WTC11 (cell line): ENCODE measurements at places on chromosomes 12 and 14. TPM values are rescaled to one million over a fixed set of nuclear protein-coding genes. Genes with fewer than 3 reads are reported as not detected.
A peak's percentile ranks its signal among the peaks of the same experiment; 100 is the strongest.

GRCh38 chr12:111842556-111843396 lies 748 bp downstream of the MAPKAPK5 start:
- H3K27me3 ChIP-seq: no peaks in the 10 kb centered on the region
- H3K27ac ChIP-seq: peak overlapping the region; percentile 96
- peaks cover 34% of the 10 kb centered on the region for H3K36me3 ChIP-seq
- H3K4me3 ChIP-seq: peak overlapping the region; percentile 94
- peak; percentile 18 for DNase-seq

GRCh38 chr14:50928002-50928635 lies 16.2 kb downstream of the PYGL start:
- DNase-seq: no peak
- H3K36me3 ChIP-seq: peaks cover 49% of the 10 kb centered on the region
- H3K27me3 ChIP-seq: no peaks in the 10 kb centered on the region
- peaks cover 8% of the 10 kb centered on the region for H3K4me1 ChIP-seq
- H3K27ac ChIP-seq: no peak overlapping the region; the same call in 1 of the 2 replicates
- H3K4me3 ChIP-seq: no peak overlapping the region

DNA sequence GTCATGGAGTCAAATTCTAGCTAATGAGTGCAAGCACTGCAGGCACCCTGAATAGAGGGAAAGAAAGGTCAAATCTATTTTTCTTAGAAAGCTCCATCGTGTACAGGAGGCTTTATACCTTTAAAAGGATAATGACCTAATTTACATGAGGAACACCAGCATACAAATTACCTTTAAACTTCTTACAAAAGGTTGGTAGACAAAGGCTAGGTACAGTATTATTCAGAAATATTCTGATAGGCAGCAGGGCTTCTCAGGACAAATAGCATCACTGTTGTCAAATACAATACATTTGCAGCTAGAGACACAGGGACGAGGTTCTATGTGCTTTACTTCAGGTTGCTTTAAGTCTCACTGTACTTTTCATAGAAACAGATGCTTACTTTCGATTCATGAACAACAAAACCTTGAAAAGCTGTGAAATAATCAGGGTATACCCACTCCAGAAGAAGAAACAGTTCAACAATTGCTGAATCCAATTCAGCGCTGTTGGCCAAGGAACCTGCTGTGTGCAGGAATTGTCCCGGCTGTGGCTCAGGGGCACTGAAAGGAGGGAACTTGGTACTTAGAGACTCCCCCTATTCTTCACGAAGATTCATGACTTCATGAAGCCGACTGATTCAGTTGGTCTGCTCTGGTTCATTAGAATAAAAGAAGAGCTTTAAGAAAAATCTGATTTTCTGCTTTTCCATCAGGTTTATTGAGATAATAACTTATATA lies 252.9 kb downstream of the PRKD1 start:
- no peaks in the 10 kb centered on the region for H3K36me3 ChIP-seq
- no peak overlapping the region for H3K4me3 ChIP-seq
- no peak overlapping the region for H3K27ac ChIP-seq
- no peaks in the 10 kb centered on the region for H3K27me3 ChIP-seq

- H3K4me3 ChIP-seq: no peak overlapping the region
- no peaks in the 10 kb centered on the region for H3K36me3 ChIP-seq
- H3K27ac ChIP-seq: no peak overlapping the region
- H3K27me3 ChIP-seq: no peaks in the 10 kb centered on the region
- no peaks in the 10 kb centered on the region for H3K4me1 ChIP-seq
These were observed 44.0 kb downstream of the PAH start for GRCh38 chr12:102873077-102873476.

DNA sequence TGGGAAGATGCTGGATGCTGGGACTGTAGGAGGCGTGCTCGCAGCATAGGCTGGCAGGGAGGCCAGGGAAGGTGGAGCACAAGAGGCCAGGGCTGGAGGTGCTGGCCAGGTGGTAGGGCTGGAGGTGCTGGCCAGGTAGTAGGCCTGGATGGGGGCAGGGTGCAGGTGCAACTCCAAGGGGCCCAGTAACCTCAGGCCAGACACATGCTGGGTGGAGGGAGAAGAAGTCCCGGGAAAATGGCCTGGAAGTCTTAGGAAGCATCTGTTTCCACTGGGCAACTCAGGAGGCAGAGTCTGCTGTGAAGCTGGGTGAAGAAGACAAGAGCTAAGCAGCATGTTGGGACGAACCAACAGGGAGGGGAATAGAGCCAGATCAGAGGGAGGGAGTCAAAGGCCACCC lies 665.2 kb downstream of the BCL11B start:
- H3K36me3 ChIP-seq: no peaks in the 10 kb centered on the region
- H3K27ac ChIP-seq: no peak overlapping the region
- no peak overlapping the region for H3K4me3 ChIP-seq
- no peak for DNase-seq
- H3K4me1 ChIP-seq: peaks cover 5% of the 10 kb centered on the region
- no peaks in the 10 kb centered on the region; the same call in 1 of the 2 replicates for H3K27me3 ChIP-seq

DNA sequence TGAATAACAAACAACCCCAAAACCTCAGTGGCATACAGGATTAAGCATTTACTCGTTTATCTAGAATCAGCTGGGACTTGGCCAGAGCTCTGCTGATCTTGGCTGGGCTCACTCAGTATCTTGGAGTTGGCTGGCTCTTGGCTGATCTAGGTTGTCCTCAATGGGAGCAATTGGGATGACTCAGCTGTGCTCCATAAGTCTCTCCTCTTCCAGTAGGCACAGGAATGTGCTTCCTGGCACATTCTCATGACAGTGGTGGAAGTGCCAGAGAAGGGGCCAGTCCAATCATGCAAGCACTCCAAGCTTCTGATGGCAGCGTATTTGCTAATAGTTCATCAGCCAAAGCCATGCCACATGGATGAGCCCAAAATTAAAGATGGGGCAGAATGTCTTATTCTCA lies 41.7 kb upstream of the ANO4 start:
- no peak for DNase-seq
- H3K4me1 ChIP-seq: no peaks in the 10 kb centered on the region
- no peak overlapping the region for H3K4me3 ChIP-seq
- H3K36me3 ChIP-seq: no peaks in the 10 kb centered on the region

GRCh38 chr14:63454436-63454835 lies 88.7 kb downstream of the PPP2R5E start:
- no peak overlapping the region for H3K27ac ChIP-seq
- H3K4me3 ChIP-seq: no peak overlapping the region
- no peak for DNase-seq
- H3K27me3 ChIP-seq: no peaks in the 10 kb centered on the region
- peaks cover 5% of the 10 kb centered on the region for H3K36me3 ChIP-seq

GRCh38 chr14:95104911-95105310 lies 52.4 kb downstream of the DICER1 start:
- H3K27ac ChIP-seq: no peak overlapping the region
- H3K36me3 ChIP-seq: peaks cover 55% of the 10 kb centered on the region
- H3K27me3 ChIP-seq: no peaks in the 10 kb centered on the region
- DNase-seq: no peak
- H3K4me3 ChIP-seq: no peak overlapping the region
- no peaks in the 10 kb centered on the region for H3K4me1 ChIP-seq

DNA sequence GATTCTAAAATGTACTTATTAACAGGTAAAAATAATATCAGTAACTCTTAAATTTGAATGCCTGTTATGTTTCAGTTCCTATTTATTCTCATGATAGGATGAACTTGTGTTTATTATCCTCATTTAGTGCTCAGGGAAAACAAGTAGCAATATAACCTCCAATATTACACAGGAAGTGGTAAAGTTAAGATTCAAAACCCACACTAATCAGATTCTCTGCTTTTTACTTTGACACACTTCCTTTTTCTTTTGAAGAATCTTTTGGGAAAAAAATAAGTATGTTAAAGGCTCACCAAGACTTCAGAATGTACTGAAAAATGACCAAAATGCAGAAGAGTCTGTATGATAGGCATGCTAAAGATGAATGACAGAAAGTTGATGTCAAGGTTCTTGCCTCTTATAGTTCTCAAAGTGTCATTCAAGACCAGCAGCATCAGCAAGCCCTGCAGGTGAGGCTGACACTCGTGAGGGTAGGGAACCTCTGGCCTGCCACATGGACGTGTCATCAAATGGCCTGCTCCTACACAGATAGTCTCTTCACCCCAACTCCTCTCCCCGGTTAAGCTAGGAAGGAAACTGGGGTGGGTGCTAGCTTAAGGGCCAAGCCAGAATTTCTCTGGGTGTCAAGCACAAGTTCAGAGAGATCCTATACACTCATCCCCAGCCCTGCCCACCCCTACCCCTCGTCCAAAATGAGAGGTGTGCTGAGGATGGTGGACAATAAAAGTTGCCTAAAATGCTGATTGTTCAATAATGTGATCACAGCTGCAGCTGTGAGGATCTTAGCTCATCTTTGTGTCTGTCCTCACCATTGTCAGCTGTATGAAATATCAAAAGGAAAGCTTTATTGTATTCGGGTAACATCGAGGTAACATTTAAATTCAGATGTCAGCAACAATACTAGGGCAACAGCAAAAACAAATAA lies 6.3 kb downstream of the TBPL2 start:
- H3K27ac ChIP-seq: no peak overlapping the region
- no peaks in the 10 kb centered on the region for H3K36me3 ChIP-seq
- peaks cover 16% of the 10 kb centered on the region for H3K4me1 ChIP-seq
- DNase-seq: no peak
- no peak overlapping the region for H3K4me3 ChIP-seq

DNA sequence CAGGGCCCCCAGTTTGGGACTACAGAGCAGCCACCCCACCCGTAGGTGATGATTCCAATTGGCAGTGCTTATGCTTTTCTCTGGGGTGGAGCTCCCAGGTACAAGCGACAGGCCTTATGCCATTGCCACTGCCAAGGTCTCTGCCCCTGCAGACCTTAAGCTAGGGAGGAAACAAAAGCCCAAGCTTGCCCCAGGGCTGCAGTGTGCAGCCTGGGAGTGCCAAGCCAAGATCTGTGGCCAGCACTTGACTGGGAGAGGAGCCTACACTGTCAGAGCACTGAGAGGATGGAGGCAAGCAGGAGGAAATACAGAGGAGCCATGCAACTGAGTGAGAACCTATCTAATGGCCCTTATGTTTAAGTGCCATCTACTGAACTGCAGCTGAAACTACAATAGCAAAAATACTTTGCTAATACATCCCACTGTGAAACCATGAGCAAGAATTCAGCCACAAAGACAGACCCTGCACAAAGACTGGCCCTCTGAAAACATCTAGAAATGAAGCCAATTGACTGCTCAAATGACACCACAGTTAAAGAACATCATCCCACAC lies 17.7 kb upstream of the ASCL1 start:
- H3K27me3 ChIP-seq: peaks cover 7% of the 10 kb centered on the region
- H3K27ac ChIP-seq: no peak overlapping the region
- peaks cover 9% of the 10 kb centered on the region for H3K36me3 ChIP-seq
- no peak for DNase-seq

GRCh38 chr12:131720241-131720640 lies 9.4 kb downstream of the SFSWAP start:
- no peak overlapping the region for H3K4me3 ChIP-seq
- no peaks in the 10 kb centered on the region for H3K27me3 ChIP-seq
- peaks cover 68% of the 10 kb centered on the region for H3K36me3 ChIP-seq
- H3K27ac ChIP-seq: peak overlapping the region; percentile 96
- no peak for DNase-seq
- peaks cover 55% of the 10 kb centered on the region for H3K4me1 ChIP-seq

DNA sequence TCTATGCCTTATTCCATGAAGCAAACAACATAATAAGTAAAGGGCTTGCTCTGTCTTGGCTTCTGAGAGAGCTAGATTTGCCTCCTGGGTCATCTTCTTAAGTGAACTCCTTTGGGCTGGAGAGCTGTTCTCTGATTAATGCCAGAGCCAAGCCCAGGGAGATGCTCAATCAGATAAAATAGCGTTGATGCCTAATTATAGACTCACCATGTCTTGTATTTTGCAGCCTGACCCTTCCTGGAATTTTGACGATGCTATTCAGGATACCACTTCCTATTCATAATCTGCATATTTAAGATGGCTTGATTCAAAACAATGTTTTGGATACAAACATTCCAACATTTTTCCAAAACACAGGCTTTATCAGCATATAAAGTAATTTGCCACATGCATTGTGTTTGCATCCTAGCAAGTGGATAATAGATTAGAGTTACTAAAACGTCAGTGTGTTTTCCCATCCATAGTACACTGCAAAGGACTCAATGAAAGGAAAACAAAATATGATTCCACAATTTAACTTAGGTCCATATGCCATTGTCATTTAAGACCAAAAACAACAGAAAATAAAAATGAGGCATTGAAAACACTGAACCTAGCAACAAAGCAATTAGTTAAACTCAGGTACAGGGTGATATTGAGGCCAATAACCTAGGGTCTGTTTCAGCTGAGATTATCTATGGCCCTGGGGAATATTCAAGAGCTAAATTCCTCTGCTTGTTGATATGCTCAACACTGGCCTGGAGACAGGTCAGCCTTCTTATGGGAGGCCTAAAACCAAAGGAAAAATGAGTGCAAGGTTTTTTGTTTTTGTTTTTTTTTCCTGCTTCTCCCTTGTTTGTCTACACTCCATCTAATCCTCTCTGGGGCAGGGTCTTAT lies 184.2 kb upstream of the FOXN3 start:
- H3K36me3 ChIP-seq: peaks cover 59% of the 10 kb centered on the region
- no peak for DNase-seq
- no peak overlapping the region for H3K4me3 ChIP-seq
- peak overlapping the region; percentile 82; the same call in 1 of the 2 replicates for H3K27ac ChIP-seq

- H3K4me3 ChIP-seq: no peak overlapping the region
- peaks cover 67% of the 10 kb centered on the region for H3K36me3 ChIP-seq
- no peak for DNase-seq
- H3K27ac ChIP-seq: no peak overlapping the region
- peaks cover 8% of the 10 kb centered on the region for H3K4me1 ChIP-seq
These were observed 116.6 kb upstream of the RTL1 start for GRCh38 chr14:101019990-101020710.

DNA sequence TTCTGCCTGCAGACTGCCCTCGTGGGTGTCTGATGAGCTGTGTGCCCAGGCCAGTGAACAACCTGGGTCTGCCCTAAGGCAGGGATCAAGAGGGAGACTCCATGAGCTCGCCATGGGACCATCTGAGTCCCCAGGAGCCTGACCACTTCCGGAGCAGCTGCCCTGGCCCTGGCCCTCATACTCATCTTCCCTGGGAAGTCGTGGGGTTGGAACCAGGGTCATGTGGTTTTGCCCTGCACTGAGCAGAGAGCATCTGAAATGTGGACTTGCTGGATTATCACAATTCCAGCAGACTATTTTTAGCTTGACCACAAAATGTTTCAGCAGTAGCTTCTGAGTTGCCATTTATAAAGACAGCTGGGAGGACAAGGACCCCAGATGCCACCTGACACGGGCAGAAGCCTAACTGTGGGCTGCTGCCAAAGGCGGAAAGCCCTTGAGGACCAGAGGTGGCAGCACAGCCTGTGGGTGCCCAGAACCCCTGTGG lies 6.7 kb downstream of the BTBD6 start:
- no peak for DNase-seq
- H3K27me3 ChIP-seq: no peaks in the 10 kb centered on the region
- H3K36me3 ChIP-seq: peaks cover 3% of the 10 kb centered on the region; the same call in 1 of the 2 replicates

DNA sequence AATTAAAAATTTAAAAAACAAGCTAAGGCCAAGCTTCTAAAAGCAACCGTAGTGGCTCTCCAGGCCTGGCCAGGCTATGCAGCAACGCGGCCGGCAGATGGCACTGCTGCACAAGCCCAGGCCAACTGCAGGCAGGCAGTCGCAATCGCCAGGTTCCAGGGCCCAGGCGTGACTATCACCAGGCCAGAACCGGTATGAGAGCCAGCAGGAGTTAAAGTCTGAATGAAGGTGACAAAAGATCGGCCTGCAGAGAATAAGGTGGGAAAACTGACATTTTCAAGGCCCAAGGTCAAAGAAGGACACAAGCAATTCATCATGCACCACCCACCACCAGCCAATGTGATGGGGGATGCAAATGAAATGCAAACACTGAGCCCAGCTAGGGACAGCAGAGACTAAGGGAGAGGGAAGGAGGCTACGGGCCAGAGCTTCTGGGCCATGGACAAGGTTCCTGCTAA lies 43.6 kb upstream of the ANO2 start:
- H3K4me3 ChIP-seq: no peak overlapping the region
- peak; percentile 92 for DNase-seq
- H3K27ac ChIP-seq: peak overlapping the region; percentile 95; the same call in 1 of the 2 replicates
- peaks cover 30% of the 10 kb centered on the region for H3K4me1 ChIP-seq

The MYF6 gene
- total RNA-seq: 0.15 to 0.39 TPM in 2 of 3 replicates, not detected in the other
